ENCODE measurements at places on chromosomes 1 and 21.

GRCh38 chr1:198320759-198321158 lies 164.0 kb downstream of the NEK7 start:
- DNase-seq: peak; percentile 24

- DNase-seq: no peak
Measured at GRCh38 chr1:165486663-165487062, 41.7 kb upstream of the RXRG start.

- DNase-seq: no peak
Measured at GRCh38 chr1:180937012-180937372, 24.3 kb downstream of the KIAA1614 start.

DNA sequence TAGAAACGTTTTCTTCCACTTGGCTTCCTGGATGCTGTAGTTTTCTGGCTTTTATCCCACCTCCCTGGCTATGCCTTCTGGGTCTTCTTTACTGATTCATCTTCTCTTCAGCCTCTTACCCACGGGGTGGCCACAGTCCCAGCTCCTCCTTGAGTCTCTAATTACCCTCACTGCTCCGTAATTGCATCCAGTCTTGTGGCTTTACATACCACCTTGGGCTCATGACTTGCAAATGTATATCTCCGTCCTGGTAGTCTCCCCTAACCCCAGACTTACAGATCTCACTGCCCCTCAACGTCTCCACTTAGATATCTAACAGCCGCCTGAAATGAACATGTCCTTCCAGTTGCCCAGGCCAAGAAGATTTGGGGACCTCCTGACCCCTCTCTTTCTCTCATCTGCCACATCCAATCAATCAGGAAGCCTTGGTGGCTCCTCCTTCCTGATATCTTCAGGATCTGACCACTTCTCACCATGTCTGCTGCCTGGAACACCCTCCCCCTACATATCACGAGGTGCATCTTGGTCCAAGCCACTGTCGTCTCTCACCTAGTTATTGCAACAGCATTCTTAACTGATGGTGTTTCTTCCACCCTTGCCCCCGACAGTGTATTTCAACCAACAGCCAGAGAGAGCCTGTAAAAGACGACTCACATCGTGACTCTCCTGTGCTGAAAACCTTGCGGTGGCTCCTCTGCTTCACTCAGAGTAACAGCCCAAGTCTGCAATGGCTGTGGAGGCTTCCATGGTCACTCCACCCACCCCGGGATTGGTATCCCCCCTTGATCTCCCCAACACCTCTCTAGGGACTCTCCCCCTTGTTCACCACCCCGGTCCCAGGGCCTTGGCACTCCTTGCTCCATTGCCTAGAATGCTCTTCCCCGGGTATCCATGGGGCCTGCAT lies 219.0 kb upstream of the POU3F1 start:
- no peak for DNase-seq

GRCh38 chr21:42595283-42596187 lies 57.9 kb upstream of the PDE9A start:
- no peak for DNase-seq

Measured in Kasumi-1 (cell line).